Right renal cortex interstitium (tissue), 3 donors: ENCODE measurements at places on chromosomes 13 and 19. TPM values are rescaled to one million over a fixed set of nuclear protein-coding genes. Genes with fewer than 3 reads are reported as not detected.

Gene R3HDM4
- 37.7 TPM for polyA plus RNA-seq

- DNase-seq = no peak
Measured at GRCh38 chr19:18763674-18764590, 27.2 kb downstream of the COMP start.

DNA sequence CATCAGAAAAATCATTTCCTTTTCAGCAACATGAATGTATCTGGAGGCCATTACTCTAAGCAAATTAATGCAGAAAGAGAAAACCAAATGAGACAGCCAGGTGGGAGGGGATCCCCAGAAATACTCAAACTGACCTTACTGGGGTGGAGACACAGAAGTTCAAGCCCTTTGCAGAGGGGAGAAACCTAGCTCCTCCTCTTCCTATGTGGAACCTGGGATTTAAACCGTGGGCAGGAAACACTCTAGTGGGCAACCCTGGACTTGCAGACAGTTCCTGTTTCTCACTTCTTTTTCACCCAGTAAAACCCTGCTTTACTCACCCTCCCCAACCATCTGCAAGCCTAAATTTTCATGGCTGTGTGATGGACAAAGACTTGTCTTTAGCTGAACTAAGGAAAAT is 61.3 kb downstream of the SLITRK6 start:
- no peak for DNase-seq

Gene CADM4
- 43.1 TPM for polyA plus RNA-seq

Gene DACT3
- polyA plus RNA-seq = 25.5 TPM

Gene RASGRP4
- 0.60 TPM for polyA plus RNA-seq

DNA sequence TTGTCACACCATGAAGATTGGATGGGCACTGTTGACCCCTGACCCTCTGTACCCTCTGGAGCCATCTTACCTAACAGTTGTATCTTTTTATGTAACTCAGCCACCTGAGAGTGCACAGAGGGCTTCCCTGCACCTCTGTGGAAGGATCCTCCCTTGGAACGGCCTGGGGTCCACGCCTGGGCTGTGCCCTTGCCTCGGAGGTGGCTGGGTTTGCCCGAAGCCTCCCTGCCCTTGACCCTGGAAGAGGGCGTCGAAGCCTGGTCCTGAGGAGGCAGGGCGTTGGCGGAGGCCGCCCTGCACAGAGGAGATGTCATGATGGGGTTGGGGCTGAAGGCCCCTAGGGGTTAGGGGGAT is 241 bp downstream of the ODAD3 start:
- DNase-seq = no peak

DNA sequence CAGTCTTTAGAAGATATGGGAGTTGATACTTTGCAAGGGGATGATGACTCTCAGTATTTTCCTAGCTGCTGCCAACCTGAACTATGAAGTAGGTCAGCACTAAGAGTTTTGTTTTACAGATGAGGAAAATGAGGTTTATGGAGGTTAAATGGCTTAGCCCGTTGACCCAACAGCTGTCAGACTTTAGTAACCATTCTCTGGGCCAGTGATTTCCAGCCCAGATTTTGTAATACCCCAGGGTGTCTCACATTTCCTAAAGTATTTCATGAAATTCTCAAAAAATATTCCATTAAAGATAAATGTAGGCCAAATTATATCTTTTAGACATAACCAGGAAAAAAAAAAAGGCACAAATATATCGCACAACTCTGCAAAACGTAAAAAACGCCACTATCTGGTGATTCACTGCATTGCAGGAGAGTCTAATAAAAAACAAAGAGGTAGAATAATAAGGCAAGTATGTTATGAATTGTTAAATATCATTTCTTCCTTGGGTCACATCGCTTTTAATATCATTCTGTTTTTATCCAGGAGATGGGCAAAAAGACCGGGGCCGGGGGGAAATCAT is 112.5 kb downstream of the DACH1 start:
- no peak for DNase-seq

Gene LILRB1
- polyA plus RNA-seq = 1.2 TPM

Gene PSG7
- polyA plus RNA-seq = not detected

Gene SLC10A2
- 0.80 TPM for polyA plus RNA-seq

- DNase-seq = no peak
Measured at GRCh38 chr19:11196406-11197287, 698 bp downstream of the KANK2 start.

Gene ZNF835
- polyA plus RNA-seq = 4.8 TPM

DNA sequence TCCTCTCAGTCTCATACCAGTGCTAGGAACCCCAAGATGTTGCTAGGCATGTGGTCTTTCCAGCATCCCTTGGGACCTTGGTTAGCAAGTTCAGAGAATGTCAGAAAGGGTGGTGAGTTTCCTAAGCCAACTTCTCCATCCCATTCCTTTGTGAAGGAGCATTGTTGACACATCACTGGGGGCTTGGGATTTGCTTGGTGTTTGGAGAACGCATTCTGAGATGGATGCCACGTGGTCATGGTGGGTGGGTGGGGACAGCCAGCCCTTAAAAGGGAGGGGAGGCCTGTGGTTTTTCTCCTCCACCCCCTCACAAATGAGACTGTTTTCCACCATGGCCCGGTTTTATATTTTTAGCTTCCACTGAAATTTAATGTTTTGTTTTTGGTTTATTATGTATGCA is 83.3 kb upstream of the ZNF536 start:
- DNase-seq = no peak

Gene TTYH1
- 6.9 TPM for polyA plus RNA-seq

Gene ATP4A
- polyA plus RNA-seq = 0.06 TPM

GRCh38 chr19:28542394-28543243 is 670.3 kb downstream of the UQCRFS1 start:
- no peak for DNase-seq

DNA sequence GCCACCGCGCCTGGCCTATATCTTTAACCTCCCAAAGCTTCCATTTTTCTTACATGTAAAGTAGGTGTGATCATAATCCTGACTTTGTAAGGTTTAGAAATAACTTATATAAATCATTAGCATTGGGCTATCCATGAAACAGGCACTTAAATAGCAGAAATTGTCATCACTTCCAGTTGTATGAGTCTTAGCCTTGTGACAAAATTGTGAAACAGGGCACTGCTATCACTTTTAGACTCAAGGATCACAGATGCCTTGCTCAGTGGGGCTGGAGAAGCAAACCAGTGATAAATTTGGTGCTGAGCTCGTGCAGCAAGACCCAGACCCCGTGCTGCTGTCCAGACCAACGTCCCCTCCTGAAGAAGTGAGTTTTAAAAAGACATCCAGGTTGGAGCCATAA is 209.7 kb downstream of the KATNAL1 start:
- no peak for DNase-seq

DNA sequence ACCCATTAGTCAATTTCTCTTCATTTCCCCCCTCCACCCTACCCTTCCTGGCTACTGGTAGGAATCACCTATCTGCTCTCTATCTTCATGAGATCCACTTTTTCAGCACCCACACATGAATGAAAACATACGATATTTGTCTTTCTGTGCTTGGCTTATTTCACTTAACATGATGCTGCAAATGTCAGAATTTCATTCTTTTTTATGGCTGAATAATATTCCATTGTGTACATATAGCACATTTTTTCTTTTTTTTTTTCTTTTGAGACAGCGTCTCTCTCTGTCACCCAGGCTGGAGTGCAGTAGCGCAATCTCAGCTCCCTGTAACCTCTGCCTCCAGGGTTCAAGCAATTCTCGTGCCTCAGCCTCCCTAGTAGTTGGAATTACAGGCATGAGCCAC is 9.9 kb upstream of the CALM3 start:
- DNase-seq = no peak

- DNase-seq = no peak
Measured at GRCh38 chr13:90493667-90494066, 853.8 kb upstream of the MIR17HG start.

Gene ZNF667
- polyA plus RNA-seq = 14.9 TPM

- DNase-seq = no peak
Measured at GRCh38 chr19:31572102-31572975, 223.1 kb upstream of the TSHZ3 start.

DNA sequence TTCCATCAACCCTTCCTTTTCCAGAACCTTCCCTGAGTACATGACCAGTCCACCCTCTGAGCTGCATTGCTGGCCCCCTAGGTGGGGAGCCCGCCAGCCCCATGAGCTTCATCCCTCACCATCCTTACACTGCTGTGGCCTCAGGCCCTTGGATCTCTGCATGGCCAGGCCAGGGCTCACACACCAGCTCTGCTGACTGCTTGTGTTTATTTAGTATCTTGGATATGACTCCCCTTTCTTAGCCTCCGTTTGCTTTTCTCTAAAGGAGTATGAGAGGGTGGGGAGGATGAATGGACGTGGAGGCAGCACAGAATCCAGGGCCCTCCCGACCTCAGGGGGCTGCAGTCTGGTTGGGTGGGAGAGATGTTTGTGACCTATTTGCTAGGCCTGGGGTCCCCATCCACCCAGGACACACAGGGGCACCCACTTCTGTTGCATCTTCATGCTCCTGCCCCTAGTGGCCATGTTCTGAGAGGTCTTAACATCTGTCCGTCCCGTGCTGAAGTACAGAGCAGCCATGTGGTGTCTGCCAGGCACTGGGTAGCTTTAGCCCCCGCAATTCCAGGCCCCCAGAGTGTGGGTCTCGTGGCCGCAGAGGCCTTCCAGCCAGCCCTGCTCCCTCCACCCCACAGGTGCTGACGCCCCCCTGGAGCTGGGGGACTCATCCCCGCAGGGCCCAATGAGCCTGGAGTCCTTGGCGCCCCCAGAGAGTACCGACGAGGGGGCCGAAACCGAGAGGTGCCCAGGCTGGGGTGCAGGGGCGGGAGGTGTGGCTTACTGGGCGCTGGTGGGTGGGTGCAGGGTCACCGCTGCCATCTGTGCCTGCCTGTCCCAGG is 13.0 kb downstream of the ARHGEF1 start:
- no peak for DNase-seq

- no peak for DNase-seq
Measured at GRCh38 chr19:23384858-23385257, 10.4 kb downstream of the ZNF91 start.

Gene LILRB5
- 1.3 TPM for polyA plus RNA-seq

- no peak for DNase-seq
Measured at GRCh38 chr19:3768015-3768747, 3.8 kb downstream of the RAX2 start.

GRCh38 chr19:32097011-32097410 is 248.4 kb upstream of the ZNF507 start:
- DNase-seq = no peak

Gene RNF225
- not detected for polyA plus RNA-seq

Gene SLC1A6
- polyA plus RNA-seq = 0.47 TPM

Gene FBXO17
- 59.5 TPM for polyA plus RNA-seq
